NCI-H187 treated with DMSO at 0.1 percent for 48 hours (cell line): ENCODE measurements at places on chromosomes 7 and 10.

GRCh38 chr7:66950311-66950710 is 29.3 kb downstream of the TMEM248 start:
- no peak for DNase-seq

DNA sequence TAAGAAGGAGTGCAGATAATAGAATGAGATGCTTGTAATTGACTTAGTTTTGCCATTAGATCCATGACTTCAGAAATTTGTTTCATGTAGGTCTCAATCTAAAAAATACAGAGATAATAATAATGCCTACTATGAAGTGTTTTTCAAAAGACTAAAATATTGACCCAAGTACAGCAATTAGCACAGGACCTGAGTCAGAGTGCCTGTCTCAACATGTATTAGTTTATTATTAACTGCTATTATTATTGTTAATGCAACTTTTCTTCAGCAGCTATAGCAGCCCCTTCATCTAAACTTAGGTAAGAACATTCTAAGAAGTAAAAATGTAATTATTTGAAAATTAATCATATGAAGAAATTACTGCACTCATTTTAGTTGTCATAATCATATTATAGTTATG is 82.9 kb upstream of the HGF start:
- no peak for DNase-seq

- no peak for DNase-seq
Measured at GRCh38 chr10:49223205-49223604, 35.0 kb upstream of the TMEM273 start.

- no peak for DNase-seq
Measured at GRCh38 chr10:16586358-16587138, 64.9 kb upstream of the C1QL3 start.

DNA sequence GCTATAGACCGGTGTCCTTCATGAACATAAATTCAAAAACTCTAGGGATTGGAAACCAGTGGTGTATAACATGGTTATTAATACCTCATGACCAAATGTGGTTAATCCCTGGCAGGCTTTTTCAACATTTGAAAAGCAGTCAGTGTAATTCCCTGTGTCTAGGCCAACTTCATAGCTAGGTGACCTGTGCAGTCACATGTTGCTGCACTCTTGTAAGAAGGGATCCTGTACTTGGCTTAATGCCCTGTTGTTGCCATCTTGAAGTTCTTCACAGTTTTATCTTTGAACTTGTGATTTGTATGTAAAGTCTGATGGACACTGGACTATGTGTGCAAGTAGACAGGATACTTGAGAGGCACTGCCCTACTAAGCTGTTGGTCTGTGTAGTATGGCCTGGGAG is 39.7 kb downstream of the ZNF33A start:
- no peak for DNase-seq

DNA sequence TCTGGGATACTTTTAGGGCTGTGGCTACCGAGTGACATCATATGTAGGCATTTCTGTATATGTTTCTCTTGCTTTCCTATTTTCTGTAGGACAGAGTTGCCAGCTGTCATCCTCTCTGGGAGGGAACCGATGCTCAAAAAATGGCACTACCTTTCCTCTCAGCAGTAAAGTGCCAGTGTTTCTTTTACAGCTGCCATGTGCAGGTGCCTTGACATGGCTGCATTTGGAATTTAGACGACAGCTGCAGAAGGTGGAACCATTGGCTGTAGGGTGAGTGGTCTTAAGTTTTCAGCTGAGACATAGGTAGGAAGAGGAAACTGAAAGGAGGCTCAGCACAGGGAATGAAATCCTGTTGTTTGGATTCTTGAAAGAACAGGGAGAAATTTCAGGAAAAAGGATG is 20.2 kb upstream of the RPA3 start:
- DNase-seq, result no peak

GRCh38 chr10:33335551-33335800 is 1.0 kb upstream of the NRP1 start:
- DNase-seq, result no peak

- DNase-seq, result no peak
Measured at GRCh38 chr10:71214641-71215559, 2.5 kb downstream of the UNC5B start.

DNA sequence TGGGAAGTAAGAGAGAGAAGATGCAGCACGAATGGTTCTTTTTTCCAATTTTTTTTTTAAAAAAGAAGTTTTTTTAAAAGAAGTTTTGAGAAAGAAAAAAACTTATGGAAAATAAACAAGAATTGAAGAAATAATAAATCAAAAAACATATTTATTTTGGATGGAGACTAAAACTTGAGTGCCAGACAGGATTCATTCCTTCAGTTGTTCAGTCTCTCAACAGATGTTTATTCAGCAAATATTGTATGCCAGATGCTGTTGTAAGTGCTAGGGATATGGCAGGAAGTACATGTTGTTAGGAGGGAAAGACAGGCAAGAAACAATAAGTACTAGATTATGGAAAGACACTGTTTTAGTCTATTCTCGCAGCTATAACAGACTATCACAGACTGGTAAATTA is 750.7 kb upstream of the PHF14 start:
- DNase-seq, result no peak

- DNase-seq, result no peak
Measured at GRCh38 chr7:2117646-2118045, 115.1 kb downstream of the MAD1L1 start.

GRCh38 chr10:51086710-51087109 is 12.4 kb downstream of the PRKG1 start:
- DNase-seq, result no peak

- DNase-seq, result no peak
Measured at GRCh38 chr7:140881507-140882228, 43.1 kb downstream of the BRAF start.

- no peak for DNase-seq
Measured at GRCh38 chr10:71494980-71495381, 98.3 kb downstream of the CDH23 start.

DNA sequence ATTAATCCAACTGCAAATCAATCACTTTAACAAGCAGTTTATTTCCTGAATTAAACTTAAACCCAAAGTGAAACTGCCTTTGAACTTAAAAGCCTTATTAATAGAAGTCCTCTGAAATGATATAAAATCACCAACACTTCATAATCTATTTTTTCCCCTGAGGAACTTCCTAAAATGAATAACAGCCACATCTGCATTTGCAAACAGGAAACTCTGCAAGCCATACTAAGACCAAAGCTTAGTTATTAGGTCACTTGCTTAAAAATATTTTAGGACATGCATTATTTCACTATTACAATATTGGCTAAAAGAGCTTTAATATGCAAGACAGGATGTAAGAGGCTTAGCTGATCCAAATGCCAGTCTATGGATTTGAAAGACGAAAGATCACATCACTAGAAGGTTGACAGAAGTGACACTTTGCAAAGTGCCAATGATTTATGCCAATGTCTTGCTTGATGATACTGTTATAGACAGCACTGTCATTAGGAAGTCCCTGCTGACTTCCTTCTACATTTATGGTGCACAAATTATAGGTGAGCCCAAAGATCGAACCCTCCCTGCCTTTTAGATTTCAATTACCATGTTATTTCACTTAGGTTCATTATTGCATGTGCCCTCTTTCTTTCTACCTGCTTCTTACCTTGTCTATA is 99.9 kb upstream of the SKAP2 start:
- DNase-seq, result no peak

GRCh38 chr10:50582046-50582445 is 41.7 kb downstream of the SGMS1 start:
- DNase-seq, result no peak

DNA sequence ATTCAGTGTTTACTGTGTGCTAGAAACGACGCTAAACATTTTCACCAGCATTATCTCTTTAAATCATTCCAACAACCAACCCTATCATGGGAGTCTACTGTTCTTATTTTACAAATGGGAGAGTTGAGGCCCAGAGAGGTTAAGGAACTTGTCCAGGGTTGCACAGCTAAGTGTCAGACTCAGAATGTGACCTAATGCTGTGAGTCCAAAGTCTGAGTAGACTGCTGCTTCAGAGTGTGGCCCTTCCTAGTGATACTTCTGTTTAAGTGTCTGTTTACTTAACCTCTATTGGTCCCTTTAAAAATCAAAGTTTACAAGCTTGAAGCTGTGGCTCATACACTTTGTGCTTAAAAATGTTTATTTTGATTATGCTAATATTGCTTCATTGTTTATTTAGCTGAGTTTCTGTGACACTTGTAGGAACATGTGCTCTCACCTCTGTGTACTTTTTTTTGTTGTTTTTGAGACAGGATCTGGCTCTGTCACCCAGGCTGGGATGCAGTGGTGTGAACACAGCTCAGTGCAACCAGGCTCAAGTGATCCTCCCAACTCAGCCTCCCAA is 84.4 kb upstream of the SYPL1 start:
- DNase-seq, result no peak

DNA sequence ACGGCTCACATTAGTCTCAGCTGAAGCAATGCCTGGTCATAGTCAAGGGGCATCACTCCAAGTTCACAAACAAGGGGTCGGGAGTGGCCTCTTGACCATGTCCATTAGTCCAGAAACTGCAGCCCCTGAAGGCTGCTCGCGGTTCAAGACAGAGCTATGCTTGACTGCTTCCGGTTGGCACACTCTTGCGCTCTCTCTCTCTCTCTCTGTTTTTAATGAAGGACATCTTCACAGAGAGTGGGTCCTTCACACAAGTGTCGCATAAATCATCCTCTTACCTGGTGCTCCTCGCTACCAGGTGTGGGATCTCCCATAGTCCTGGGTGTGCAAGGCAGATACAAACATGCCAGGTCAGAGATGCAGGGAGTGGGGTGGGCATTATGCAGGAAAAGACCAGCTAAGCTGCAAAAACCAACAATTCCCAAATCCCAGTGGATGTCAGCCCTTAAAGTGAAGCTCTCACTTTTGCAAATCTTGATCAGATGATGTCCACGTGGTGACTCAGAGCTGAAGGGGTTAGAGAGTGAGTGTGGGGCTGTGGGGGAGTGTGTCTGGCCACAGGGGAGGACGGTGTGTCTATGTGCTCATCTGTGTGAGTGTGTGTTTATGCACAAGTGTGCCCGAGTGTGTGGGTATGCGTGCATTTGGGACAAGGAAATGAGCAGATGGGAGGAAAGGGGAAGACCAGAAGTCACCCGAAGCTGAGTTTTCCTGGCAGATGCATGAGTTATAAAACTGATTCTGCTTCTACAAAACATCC is 83.7 kb upstream of the PPP2R2D start:
- peak; percentile 79 for DNase-seq

- no peak for DNase-seq
Measured at GRCh38 chr7:42237811-42238541, 967 bp upstream of the GLI3 start.

- DNase-seq, result no peak
Measured at GRCh38 chr7:53740971-53741370, 705.5 kb downstream of the POM121L12 start.

DNA sequence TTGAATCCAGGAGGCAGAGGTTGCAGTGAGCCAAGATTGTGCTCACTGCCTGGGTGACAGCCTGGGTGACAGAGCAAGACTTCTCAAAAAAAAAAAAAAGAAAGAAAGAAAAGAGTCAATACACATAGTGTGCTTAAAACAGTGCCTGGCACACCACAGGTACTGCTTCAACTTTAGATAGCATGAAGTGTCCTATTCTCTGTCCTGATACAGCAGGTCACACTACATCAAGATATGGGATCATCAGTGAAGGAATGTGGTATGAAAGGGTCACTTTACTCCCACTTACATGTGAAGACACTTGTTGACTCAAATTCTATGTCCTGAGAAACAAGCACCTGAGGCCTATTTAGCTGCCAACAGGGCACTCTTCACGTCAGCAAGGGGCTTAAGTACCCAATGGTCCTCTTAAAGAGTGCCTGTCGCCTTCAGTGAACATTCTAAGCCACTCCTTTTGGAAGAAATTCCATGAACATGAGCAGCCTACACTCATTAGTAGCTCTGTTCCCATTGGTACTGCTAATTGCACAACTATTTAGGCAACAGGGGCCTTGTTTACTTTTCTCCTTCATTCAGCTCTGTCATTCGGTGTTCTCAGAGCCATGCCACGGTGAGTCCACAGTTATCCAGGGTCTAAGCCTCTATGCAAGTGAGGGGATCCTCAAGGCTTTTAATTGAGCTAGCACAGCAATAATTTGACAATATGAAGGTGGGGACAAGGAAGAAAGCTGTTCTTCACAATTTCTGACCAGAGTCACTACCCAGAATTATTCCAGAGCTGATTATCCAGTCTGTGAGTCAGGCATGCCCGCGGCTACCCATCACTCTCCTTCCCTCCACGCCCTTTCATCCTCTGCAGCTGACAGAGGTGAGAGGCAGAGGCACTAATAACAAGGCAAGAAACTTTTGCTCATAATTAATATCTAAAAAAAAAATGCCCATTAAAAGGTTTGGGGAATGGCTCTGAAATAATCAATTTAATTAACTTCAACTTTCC is 56.6 kb upstream of the PTN start:
- no peak for DNase-seq

- no peak for DNase-seq
Measured at GRCh38 chr10:102704915-102705314, 9.3 kb downstream of the ARL3 start.

DNA sequence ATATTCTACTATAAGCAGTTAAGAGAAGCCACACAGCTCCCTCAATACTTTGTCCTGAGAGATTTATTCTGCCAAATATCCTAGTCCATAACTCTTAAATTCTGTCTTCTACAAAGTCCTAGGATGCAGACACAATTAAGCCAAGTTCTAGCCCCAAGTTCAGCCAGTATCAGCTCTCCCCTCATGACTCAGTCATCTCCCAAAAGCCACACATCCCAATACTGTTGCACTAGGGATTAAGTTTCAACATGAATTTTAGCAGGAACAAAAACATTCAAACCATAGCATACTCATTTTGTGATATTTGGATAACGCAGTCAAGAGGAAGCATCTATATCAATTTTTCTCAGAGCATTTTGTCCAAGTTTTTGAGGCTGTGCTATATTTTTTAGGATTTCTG is 277.4 kb downstream of the FZD1 start:
- no peak for DNase-seq

DNA sequence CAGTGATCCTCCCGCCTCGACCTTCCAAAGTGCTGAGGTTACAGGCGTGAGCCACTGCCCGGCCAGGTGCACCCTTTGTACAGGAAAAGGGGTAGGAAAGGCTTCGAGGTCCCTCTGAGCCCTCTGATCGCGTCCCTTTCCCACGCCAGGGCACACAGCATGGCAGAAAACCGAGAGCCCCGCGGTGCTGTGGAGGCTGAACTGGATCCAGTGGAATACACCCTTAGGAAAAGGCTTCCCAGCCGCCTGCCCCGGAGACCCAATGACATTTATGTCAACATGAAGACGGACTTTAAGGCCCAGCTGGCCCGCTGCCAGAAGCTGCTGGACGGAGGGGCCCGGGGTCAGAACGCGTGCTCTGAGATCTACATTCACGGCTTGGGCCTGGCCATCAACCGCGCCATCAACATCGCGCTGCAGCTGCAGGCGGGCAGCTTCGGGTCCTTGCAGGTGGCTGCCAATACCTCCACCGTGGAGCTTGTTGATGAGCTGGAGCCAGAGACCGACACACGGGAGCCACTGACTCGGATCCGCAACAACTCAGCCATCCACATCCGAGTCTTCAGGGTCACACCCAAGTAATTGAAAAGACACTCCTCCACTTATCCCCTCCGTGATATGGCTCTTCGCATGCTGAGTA is 871 bp downstream of the POP7 start:
- no peak for DNase-seq

- DNase-seq, result no peak
Measured at GRCh38 chr10:89601728-89602361, 43.2 kb downstream of the PANK1 start.

- no peak for DNase-seq
Measured at GRCh38 chr7:139895141-139895829, 66.2 kb downstream of the TBXAS1 start.
